ENCODE measurements at places on chromosomes 16 and 17.
A peak's percentile ranks its signal among the peaks of the same experiment; 100 is the strongest.

DNA sequence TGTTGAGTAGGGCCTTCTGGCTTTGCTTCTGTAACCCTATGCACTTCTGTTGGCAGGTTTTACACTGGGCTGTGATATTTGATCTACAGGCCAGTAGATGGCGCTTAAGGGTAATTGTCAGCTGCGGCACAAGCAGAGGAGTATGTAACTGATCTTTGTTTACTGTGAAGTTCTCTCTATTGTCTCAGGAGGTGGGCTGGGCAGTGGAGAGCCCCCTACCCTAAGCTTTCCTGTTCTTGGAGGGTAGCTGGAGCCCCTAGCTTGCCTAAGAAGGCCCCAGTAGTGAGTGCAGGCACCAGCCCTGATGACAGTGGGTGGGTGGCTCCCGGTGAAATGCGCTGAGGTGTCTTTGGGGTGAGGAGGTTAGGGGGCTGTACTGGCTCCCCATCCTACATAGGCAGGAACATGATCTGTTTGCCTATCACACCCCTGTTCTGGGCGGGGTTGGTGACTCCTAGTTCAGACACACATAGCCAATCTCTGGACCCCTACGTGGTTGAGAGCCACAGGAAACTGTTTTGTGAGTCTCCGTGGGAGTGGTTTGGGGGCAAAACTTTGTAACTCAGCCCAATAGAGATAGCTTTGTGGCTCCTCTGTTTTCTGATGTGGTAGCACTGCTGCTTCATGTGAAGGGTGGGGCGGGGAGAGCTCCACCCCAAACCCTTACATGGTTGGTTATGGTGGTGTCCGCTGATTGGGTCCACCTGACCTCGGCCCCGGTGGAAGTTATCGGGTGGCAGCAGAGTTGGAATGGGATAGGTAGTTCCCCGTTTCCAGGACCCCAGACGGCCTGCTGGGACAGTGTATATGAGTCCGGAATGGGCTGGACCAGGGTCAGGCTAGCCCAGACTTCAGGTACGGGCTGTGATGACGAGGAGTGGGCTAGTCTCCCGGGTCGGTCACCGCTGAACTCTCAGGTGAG is 60.4 kb downstream of the SLFN11 start:
- DNase-seq, result peak; percentile 90

DNA sequence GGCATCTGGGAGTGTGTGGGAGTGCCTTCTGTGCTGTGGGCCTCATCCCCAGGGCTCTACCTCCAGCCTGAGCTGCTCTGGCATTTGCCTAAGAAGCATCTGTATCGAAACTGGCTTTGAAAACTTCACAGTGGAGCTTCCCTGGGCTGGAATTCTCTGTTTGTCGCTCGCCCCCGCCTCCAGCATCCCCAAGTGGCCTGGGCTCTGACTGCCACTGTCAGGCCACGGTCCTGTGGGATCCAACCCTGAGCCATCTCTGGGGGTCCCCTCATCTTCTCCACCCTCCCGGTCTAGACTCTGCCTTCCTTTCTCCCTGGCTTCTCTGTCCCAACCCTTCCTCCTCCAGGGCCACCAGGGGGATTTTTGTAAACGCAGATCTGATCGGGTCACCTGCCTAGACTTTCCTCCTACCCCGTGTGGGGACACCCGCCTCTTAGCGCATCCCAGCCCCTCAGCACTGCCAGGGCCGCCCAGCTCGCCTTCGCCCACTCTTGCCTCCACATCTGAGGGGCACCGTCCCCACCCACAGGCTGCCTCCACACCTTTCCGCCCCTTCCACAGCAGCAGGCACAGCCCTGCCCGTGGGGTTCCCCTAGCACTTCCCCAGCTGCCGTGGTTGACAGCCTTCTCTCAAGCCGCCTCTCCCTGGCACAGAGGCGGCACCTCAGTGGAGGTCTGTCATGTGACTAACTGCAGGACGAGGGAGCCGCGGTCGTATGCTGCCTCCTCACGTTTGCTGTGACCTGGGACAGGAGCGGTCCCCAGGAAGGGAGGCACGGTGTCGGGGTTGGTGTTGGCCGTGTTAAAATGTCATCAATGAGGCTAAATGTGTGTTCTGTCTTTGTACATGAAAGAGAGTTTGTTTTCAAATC is 12.0 kb downstream of the TBC1D24 start:
- peak; percentile 90 for DNase-seq

DNA sequence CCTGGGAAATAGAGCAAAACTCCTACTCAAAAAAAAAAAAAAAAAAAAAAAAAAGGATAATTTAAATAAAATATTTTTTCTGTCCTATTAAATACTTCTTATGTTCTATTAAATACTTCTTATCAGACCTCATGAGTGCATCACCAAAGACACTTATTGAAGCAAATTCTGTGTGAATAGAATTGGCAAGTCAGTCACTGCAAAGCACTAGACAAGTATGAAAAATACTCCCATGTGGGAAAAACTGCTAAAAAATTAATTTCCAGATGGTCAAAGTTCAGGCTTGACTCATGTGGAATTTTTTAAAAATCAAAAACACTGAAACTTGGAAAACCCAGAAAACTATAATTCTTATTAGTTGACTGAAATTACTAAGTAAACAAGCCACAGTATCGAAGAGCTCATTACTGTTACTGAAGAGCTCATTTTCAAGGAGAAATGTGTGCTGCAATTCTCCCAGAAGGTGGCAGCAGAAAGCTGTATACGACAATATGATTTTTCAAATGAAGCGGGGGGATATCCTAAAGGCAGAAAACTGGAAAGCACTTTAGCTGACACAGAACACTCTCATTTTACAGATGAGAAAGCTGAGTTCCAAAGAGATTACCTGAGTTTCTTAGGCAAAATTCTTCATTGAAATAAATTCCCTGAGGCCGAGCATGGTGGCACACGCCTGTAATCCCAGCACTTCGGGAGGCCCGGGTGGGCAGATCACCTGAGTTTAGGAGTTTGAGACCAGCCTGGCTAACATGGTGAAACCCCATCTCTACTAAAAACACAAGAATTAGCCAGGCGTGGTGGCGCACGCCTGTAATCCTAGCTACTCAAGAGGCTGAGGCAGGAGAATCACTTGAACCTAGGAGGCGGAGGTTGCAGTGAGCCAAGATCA is 15.9 kb upstream of the FBXO47 start:
- DNase-seq, result peak; percentile 88

GRCh38 chr17:38454532-38454931 is 26.3 kb downstream of the ARHGAP23 start:
- no peak for DNase-seq

- DNase-seq, result no peak
Measured at GRCh38 chr16:18931756-18932155, 5.5 kb upstream of the SMG1 start.

DNA sequence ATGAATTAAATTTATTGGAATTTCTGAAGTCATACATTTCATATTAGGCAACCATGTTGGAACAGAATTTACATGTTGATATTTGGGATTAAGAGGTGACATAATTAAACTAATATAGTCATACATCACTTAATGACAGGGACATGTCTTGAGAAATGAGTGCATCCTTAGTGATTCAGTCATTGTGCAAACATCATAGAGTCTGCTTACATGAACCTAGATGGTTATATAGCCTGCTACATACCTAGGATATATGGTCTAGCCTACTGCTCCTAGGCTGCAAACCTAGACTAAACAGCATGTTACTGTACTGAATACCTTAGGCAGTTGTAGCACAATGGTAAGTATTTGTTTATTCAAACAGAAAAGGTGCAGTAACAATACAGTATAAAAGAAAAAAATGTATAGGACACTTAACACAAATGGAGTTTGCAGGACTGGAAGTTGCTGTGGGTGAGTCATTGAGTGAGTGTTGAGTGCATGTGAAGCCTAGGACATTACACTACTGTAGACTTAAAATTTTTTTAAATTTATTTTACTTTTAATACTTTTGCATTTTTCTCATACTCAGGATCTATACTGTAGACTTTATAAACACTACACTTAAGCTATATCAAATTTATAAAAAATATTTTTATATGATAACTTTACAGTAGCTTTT is 85.6 kb downstream of the OMG start:
- DNase-seq, result no peak

DNA sequence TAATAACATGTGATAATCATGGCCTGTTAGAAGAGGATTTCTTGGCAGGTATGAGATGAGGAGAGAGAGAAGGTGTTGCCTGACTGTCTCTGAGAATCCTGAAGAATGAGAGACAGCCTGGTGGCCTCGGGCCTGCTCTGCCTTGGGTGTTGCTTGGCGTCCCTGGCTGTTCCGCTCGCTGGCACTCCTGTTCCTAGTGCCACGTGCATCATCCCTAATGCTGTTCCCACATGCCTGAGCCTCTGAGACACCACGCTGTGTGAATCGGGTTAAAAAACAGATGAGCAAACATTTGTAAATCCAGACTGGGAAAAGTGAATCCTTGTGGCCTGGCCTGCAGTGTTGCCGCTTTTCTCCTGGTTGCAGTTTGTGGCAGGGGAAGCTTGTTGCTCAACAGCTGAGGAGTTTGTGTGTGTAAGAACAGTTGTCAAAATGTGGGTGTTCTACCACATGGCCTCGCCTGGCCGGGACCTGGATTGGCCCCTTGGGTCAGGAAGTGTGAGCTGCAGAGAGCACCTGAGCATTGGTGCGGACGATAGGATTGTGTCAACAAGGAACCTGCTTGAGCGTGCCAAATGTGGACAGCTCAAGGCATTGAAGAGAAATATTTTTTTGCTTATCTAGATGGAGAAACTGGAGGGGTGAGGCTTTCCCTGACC is 22.0 kb downstream of the UBN1 start:
- DNase-seq, result no peak

- no peak for DNase-seq
Measured at GRCh38 chr17:55054429-55054828, 85.9 kb downstream of the STXBP4 start.

DNA sequence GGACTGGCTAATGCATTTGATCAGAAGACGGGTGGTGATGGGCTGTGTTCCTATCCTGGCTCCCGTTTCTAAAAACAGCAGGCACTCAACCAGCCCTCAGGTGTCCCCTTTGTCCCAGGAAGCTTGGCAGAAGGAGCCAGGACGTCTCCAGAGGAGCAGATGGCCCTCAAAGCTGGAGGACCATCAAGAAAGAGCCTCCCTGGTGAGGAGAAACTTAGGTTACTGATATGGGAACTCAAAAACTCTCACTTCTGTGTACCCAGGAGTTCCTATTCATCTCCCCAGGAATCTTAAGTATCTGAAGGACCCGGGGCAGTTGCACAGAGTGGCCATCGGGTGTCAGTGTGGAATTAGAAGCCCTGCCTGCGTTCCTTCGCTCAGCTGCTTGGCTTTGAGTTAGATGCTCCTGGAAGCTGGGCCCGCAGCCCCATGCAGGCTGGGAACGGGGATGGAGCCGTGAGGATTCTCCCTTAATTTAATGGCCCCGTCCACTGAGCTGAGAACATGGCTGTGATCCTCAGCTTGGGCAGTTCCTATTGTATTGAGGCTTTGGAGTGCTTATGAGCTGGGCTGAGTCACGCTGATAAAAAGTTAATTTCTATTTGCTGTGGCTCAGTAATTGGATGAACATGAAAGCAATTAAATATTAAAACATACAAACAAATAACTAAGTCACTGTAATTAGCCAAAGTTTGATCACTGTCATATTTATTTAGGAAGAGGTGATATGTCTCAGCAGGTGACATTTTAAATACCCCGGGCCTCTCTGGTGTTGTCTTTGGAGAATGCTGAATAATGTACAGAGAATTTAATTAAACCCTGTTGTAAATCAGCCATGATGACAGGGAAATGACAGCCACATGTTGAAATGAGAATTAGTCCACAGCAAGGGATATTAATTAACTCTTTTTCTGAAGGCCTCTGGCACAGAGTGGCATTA is 402.1 kb downstream of the SEC14L1 start:
- peak; percentile 91 for DNase-seq
